Activated CD4-positive, alpha-beta T cell treated with anti-CD3 and anti-CD28 coated beads for 48 hours (primary cell): ENCODE measurements at places on chromosomes 11 and 22.

- peak; percentile 47 for DNase-seq
Measured at GRCh38 chr11:61966734-61967115, 709 bp downstream of the FTH1 start.

GRCh38 chr11:72333661-72334060 is 89.7 kb upstream of the PHOX2A start:
- DNase-seq, result peak; percentile 46

GRCh38 chr11:85582111-85582510 is 45.0 kb downstream of the DLG2 start:
- DNase-seq, result no peak

- no peak for DNase-seq
Measured at GRCh38 chr22:20530368-20531153, 23.2 kb downstream of the MED15 start.

DNA sequence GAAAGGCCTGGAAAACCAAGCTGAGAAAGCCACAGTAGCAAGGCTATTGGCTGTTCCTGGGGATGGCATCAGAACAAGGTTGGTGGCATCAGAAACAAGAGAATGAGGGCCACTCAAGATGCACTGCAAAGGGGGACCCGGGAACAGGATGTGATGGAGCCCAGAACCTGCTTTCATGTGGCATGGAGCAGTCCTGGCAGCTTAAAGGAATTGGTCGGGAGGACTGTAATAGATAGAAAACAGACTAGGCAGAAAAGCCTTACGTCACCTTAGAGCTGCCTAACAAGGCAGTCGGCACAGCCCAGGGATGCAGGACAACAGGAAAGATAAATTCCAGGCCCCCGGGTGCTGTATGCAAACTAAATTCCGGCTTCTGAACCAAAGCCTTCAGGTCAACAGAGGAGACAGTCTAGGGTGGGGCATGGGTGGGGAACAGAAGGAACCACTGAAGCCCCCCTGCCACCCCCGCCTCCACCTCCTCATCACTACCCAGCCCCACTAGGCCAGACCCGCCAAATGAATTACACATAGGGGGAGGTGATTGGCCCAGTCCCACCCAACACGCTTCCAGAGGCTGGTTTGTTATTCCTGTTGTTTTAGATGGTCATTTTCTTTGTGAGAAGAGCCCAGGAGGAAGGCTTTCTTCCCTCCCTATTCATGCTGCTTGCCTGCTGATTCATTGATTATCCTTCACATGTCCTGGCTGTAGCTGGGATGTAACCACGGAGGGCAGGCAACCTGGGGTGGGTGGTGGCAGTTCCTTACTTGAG is 25.7 kb upstream of the LRRC55 start:
- DNase-seq, result no peak
